Hindlimb muscle (tissue), 1 donor: ENCODE measurements at places on chromosomes 4 and X.
A peak's percentile ranks its signal among the peaks of the same experiment; 100 is the strongest.

DNA sequence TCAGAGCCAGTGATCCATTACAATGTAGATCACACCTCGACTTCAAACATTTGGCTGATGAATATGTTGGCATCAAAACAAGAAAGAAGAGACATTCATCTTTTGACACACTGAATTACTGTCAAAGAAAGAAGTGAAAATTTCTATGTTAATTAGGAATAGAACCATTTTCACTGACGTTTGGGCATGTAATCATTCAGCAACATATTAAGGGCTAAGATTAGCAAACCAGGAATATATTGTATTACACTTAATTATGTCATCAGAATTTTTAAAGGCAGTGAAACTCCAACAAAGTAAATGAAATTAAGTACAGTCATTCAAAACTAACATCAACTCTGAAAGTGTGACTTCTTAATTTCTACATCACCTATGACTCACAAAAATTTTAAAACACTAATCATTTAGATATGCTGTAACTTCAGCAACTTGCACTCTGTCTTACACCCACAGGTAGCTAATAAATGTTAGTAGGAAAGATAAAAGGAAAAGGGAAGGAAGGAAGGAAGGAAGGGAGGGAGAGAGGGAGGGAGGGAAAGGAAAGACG is 1.4 kb upstream of the SMR3A start:
- no peak for DNase-seq

DNA sequence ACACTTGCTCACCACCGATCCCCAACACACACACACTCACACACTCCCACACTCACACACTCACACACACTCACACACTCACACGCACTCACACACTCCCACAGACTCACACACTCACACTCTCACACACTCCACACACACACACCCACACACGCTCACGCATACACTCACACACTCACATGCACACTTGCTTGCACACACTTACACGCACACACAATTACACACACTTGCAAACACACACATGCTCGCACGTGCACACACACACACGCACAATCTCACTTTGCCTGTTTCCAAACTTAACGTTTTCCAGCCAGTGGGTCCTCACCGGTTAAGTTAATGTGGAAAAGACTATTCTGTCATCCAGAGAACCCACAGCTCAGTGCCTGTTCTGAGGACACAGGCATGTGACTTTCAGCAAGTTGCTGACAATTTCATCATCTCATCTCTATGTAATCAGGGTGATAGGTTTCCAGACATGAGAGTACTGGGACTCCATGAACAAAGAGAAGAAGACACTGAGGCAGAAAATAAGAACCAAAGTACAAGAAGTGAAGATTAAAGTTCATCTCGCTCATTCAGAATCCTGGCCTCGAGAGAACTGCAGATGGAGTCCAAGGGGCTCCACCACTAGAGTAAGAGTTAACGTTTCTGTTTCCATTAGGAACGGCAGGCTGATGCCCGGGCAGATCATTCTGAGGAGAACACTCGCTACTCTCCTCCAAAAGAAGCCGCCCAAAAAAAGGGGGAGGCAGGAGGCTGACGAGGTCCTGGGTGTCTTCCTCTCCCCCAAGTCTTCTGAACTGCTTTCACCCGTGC is 153.2 kb upstream of the FRG1 start:
- DNase-seq = no peak

GRCh38 chr4:182928061-182928460 is 10.9 kb upstream of the DCTD start:
- no peak for DNase-seq

GRCh38 chr4:168800926-168801325 is 209.1 kb downstream of the CBR4 start:
- no peak for DNase-seq

GRCh38 chrX:41452565-41453356 is 5.6 kb downstream of the NYX start:
- DNase-seq = peak; percentile 26

- no peak for DNase-seq
These were observed 639.6 kb downstream of the IQCM start for GRCh38 chr4:149176039-149176438.

- peak; percentile 28 for DNase-seq
These were observed 440.2 kb downstream of the INPP4B start for GRCh38 chr4:142405695-142406498.

DNA sequence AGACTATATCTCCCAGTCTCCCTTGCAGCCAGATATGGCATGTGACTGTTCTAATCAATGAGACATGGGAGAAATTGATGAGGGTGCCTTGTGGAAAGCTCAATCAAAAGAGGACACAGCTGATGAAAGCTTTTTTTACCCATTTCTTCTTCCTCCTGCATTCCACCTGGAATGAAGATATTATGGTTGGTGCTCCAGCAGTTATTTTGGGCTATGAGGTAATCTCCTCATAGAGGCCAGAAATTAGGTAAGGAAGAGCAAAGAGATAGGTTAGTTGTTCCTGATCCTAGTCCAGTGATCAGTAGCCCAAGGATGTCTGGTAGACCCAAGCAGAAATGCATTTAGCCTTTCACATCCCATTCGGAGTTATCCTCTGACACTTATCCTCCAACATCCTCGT is 16.8 kb upstream of the KIAA0232 start:
- no peak for DNase-seq

DNA sequence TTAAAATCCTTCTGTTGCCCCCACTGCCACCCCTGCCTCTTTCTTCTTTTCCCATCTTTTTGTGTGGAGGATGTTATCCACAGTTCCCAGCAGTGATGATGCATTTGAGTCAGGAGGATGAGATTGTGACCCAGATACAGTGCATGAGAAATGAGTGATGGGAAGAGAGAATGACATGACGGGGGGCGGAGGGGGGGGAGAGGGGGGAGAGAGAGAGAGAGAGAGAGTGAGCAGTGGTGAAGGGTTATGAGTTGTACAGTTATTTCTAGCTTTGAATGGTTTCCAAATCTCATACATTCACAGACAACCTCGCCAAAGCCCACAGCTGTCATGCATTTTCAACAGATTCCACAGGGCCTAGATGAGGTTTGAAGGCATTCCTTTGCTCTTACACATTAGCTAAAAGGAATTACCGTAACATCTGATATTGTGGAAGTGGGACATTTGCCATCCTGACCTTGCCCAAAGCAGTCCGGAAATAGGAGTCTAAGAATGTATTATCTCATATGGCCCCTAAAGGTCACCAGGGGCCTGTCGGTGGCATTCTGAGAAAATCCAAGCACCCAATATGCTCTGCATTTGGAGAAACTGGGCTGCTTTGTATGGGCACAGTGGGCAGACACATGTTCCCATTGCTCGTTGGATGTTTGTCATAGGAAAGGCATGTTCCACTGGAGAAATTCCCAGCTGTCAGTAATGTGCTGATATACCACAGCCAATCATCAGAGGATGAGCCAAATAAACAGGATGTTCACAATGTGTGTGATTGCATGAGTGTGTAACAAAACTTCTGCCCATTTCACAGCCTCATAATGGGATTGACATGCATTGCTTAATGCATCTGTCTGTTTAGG is 435.8 kb downstream of the SPRY1 start:
- peak; percentile 87 for DNase-seq

DNA sequence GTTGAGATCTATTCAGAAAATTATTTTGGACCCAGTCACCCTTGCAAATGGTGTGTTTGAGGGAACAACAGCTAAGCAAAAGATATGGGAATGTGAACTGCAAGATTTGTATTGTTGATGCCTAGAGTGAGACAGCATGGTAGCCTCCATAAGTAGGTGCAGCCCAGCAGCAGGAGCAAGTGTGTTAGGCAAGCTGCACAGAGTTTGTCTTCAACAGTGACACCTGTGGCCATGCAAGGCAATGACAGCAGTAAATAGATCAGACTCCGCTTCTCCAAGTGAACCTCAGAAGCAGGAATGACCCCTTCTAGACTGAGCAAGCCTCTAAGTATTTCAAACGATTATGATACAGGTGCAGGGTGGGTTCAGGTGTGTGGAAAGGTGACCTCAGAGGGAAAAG is 133.4 kb upstream of the MSX1 start:
- no peak for DNase-seq

GRCh38 chr4:181562399-181562798 is 680.8 kb upstream of the TENM3 start:
- DNase-seq = no peak
